ENCODE measurements at places on chromosomes 5 and 9.
A peak's percentile ranks its signal among the peaks of the same experiment; 100 is the strongest.

DNA sequence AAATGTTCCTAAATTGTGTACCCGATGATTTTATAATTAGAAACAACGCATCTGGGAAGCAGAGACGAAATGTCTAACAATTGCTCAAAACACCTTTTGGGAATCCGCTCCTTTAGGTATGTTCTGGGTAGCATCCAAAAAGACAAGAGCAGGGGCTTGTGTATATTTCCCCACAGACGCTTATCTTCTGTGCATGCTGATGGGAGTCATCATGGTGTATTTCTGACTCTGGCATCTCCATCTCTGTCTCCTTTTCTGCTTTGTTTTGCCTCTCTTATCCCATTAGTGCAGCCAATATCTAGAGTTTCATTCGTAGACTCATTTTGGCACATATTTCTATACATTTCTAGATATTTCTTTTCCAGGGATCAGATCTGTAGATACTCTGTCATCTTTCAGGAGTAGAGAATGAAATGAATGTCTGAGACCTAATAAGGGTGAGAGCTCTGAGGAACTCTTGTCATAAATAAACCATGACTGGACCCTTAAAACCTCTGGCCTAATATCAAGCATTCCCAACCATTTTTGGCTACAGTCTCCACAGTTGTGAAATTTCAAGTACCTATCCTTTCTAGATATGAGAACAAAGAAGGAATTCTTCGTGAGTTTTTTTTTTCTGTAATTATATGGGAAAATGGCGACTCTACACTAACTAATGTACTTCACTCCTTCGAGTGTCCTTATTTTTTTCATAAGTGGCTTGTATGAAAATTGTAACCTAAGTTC is 508.2 kb downstream of the ACTL7B start:
- DNase-seq, result no peak

DNA sequence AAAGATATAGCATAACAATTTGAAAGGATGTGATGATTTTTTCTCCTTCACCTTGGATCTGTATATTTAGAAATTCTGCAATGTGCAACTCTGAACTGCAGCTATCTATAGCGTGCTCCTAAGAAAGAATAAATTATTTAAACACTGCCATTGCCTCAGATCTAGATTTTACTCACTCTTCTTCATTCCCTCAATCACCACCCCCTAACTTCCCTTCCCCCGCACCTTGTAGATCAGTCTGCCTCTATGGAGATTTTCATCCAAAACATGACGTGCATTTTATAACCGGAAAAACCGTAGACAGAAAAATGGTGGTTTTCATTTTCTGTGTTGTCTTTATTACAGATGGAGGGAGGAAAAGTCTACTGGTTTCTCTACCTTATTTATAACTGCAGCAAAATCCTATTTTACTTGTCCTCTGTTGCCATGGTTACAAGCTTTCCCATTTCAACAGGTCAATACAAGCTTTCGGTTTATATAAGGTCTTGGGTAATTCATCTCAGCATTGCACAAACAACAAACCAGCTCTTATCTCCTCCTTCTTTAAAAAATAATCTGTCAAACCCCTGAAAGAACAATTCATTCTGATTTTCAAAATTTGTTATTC is 480.0 kb downstream of the TAF11L14 start:
- no peak for DNase-seq

- peak; percentile 27 for DNase-seq
Measured at GRCh38 chr9:109417054-109417453, 81.1 kb downstream of the PTPN3 start.

DNA sequence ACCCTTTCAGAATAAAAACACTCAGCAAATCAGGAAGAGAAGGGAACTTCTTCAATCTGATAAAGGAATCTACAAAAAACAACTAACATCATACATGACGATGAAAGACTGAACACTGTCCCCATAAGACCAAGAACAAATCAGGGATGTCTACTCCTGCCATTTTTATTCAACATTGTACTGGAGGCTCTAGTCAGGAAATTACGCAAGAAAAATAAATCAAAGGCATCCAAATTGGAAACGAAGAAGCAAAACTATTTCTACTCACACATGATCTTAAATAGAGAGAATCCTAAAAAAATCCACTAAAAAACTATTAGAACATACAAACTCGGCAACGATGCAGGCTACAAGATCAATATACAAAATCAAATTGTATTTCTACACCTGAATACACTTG is 42.3 kb downstream of the IPPK start:
- DNase-seq, result no peak

GRCh38 chr9:120724757-120725400 is 10.6 kb upstream of the MEGF9 start:
- DNase-seq, result no peak

GRCh38 chr5:119288379-119289033 is 67.3 kb upstream of the TNFAIP8 start:
- DNase-seq, result peak; percentile 74

- DNase-seq, result peak; percentile 69
Measured at GRCh38 chr9:107847978-107848964, 358.7 kb upstream of the KLF4 start.

DNA sequence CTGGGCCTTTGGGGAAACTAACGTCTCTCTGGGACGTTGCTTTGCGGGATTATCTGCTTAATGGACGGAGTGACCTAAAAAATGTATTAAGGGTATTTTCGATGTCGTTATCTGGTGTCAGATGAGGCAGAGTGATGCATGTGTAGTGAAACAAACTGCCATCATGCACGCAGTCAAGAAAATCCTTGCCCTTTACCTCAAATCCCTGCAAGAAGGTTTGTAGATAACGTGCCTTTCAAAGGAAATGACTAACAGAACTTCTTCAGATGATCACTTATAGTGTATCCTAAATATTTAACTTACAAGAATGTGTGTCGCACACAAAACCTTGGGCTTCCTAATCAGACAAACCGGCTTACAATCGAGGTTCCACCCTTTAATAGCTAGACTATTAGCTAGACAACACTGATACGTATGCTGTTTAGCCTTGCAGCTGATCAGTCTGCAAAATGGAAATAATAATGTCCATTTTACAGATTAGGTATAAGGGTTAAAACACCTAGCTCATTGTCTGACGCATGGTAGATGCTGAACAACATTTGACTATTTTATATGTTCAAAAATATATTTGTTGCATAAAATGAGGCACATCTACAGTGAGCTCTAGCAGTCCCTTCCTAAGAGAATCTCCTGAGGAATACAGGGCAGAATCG is 541 bp upstream of the TBCA start:
- no peak for DNase-seq

GRCh38 chr5:172185096-172185461 is 2.9 kb downstream of the STK10 start:
- no peak for DNase-seq

DNA sequence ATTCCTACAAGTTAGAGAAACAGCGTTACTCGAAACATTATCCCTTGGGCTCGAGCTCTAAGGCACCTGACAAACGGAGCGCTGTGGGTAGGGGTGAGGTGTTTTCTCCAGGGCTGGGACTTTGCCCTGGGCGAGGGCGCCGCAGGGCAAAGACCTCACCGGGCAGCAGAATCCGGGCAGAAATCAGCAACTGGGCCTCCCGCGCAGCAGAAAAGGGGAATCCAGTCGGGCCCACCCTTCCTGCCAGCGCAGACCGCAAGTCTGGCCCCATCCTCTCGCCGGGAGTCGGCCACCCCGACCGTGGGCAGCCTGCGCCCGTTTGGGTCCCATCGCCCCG is 430 bp upstream of the MSH3 start:
- no peak for DNase-seq

DNA sequence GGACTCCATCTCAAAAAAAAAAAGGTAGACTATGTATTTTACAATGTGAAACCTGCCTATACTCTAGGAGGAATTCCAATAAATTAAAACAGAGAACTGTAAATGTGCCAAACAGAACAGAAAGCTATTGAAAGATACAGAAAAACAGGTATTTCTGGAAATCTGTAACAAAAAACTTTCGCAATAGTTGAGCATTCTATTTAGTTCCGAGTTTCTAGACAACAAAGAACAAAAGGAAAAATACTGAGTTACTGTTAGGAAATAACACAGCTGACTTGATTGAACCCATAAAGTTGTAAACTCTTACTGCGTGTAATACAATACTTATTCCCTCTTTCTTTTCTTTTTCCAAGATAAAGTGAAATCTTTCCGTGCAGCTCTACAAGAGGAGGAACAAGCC is 18.6 kb downstream of the DIMT1 start:
- DNase-seq, result no peak

GRCh38 chr5:88190106-88190834 is 78.4 kb downstream of the TMEM161B start:
- DNase-seq, result no peak

DNA sequence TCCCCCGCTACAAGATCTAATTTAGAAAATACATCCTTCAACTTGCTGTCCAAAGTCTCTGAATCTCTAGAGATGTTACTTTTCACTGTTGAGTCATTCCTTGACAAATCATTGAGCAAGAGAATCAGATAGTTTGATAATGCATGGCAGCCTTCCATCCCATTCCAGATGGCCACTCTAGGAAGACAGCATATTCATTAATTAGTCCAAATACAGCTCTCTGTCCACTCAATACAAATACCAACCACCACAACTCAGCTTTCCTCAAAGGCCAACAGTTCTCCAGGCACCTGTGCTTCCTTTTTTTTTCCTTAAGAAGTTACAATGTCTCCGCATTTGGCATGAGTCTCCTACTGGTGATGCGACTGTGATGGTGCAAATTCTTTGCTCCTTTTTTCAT is 72.3 kb downstream of the DROSHA start:
- DNase-seq, result peak; percentile 39

DNA sequence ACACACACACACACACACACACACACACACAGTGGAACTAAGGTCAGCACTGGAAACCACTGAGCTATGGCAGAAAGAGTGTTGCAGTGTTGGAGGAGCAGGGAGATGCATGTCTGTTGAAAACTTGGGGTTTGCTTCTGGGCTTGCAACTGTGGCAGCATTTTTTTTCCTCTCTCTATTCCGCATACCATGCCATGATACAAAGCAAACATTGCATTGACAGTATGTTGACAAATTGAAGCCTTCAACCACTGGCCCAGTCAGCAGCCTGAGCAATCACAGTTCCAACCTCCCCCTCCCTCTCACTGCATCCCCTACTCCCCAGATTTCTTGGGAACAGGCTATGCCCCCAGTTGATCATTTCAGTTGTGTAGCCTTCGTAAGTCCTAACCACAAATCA is 478.1 kb upstream of the WWC1 start:
- DNase-seq, result no peak

DNA sequence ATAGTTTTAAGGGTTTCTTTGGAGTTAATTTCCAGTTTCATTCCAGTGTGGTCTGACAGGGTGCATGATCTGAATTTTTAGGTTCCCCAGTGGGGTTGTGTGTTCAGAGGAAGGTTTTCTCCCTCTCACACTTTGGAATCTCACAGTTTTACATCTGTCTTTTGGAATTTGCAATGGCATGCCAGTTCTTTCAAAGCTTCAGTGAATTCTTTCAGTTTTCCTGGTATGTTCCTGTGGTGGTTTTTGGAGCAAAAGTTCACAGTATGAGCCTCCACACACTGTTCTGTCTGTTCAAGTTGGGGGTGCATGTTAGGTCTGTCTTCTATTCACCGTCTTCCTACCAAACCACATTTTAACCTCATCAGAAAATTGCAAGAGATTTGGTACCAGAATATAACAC is 624.2 kb downstream of the KCTD16 start:
- DNase-seq, result no peak

- no peak for DNase-seq
Measured at GRCh38 chr5:17666726-17667235, 32.5 kb downstream of the TAF11L14 start.

DNA sequence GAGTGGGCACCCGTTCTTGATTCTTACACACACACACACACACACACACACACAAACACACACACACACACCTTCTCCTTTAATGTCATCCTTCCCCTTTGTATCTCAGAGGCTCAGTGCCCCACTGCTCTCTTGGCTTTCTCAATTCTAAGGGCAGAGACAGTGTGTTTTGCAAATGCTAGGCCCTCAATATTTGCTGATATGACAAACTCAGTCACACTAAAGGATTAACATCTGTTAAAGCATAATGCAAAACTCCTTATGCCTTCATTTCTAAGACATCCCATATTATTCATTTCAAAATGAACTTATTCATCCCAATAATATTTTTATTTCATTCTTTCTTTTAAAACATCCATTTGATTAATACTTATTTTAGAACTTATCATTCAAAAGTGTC is 8.9 kb upstream of the NRG2 start:
- no peak for DNase-seq

- no peak for DNase-seq
Measured at GRCh38 chr9:131259916-131260597, 16.3 kb downstream of the FAM78A start.

GRCh38 chr9:93320591-93321219 is 130.8 kb upstream of the FAM120A start:
- DNase-seq, result no peak

GRCh38 chr9:131394464-131395156 is 724 bp downstream of the PRRC2B start:
- no peak for DNase-seq

- no peak for DNase-seq
Measured at GRCh38 chr9:31958572-31958971, 425.9 kb upstream of the ACO1 start.

DNA sequence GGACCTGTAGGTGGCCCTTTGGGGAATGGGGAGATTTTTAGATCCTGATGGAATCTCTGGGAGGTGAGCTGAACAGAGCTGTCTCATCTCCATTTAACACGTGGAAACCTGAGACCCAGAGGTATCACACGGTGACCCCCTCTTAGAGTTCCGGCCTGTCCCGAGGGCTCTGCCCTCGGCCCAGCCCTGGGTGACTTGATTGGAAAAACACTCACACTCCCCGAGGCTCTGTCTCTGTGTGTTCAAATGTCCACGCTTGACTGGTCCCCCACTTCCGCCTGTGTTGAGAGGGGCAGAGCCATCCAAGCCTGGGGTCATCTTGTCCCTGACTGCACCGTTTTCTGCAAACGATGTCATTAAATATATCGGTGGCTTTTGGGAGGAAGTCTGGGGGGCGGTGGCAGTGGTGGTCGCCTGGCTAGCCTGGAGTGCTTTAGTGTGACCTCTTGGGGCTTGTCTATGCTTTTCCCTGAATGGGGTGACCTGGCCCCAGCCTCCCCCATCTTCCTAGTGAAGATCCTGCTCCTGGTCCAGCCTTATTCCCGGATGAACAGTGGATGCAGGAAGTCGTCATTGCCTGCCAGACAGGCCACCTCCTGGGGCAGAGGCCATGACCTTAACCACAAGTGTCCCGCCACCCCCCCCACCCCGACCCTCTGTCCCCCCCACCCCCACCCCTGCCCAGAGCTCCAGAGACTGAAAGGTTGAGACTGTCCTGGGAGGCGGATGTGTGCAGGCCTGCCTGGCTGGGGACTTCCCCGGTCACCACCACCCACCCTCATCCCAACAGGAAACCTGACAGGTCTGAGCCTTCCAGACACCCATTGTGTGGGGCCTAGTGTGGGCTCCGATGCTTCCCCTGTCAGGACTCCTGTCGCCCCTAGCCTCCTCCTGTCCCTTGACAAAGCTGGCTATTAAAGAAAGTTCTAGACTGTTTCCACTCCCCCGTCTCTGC is 5.3 kb upstream of the DAB2IP start:
- no peak for DNase-seq

Data from foreskin fibroblast (primary cell).